ENCODE measurements at places on chromosomes 6 and 20.
A peak's percentile ranks its signal among the peaks of the same experiment; 100 is the strongest.

GRCh38 chr6:106974999-106975737 lies 639 bp upstream of the CD24 start:
- no peak for DNase-seq

- DNase-seq = peak; percentile 19
Observed at GRCh38 chr20:35767683-35768481, 3.9 kb upstream of the PHF20 start.

- DNase-seq = no peak
Observed at GRCh38 chr6:63839485-63839884, 203.9 kb downstream of the PHF3 start.

- no peak for DNase-seq
Observed at GRCh38 chr6:11773013-11773412, 5.6 kb downstream of the ADTRP start.

GRCh38 chr6:43644940-43645612 lies at the start of gene RSPH9:
Gene RSPH9, plus strand, starts transcription at chr6:43645036. Its CDS starts 63 bp downstream, at chr6:43645099.
- DNase-seq = peak; percentile 50

DNA sequence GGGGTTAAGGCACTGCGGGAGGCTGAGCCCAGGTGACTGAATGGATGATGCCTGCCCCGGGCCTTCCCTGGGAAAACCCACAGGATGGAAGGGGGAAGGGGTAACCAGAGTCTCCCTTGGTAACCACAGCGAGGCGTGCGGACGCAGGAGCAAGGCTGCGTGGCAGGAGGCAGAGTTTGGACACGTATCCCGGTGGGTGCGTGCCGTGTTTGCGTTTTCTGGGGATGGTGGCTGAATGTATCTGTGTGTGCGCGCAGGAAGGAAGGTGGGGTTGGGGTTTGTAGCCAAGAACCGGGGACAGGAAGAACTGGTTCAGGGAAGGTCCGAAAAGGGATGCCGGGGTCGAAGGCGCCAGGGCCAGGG lies 1.8 kb downstream of the MDGA1 start:
- no peak for DNase-seq

DNA sequence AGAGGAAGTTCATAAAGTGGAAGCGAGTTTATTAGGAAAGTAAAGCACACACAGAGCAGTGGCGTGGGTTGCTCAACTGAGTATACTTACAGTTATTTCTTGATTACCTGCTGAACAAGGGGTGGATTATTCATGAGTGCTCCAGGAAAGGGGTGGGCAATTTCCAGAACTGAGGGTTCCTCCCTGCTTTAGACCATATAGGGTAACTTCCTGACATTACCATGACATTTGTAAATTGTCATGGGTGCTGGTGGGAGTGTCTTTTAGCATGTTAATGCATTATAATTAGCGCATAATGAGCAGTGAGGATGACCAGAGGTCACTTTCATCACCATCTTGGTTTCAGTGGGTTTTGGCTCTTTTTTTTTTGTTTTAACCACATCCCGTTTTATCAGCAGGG lies 29.8 kb downstream of the PDYN start:
- DNase-seq = no peak

Data from fibroblast of skin of right quadriceps (primary cell).